ENCODE measurements at places on chromosomes 1 and 21.

- DNase-seq, result no peak
These were observed 129.3 kb downstream of the PRDM2 start for GRCh38 chr1:13829152-13829769.

GRCh38 chr1:55781944-55782482, 566.8 kb upstream of the USP24 start:
- DNase-seq, result peak; percentile 47

GRCh38 chr21:14513804-14514203, 32.3 kb downstream of the SAMSN1 start:
- DNase-seq, result no peak

DNA sequence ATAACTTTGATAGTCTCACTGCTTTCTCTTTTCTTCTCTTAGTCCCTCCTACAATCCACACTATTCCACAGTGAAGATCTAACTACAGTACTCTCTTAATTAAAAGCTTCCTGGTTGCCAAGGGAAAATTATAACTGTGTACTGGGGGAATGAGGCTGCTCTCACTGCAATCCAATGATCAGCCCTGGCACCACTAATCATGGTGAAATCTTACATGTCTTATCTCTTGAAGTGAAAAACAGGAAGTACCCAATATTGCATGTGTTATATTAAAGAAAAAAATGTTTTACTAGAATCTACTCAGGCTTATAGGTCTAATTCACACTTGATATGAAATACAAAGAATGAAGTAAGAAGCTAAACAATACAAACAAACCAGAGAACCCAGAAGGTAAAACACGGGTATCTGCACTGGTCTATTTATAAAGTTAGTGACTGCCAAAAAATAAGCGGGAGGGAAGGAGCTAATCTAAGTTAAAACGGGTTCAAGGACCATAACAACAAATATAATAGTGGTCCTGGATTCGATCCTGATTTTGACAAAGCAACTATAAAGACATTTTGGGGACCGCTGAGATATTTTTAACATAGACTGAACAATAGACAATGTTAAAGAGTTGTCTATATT, 57.5 kb downstream of the RGS2 start:
- DNase-seq, result no peak

DNA sequence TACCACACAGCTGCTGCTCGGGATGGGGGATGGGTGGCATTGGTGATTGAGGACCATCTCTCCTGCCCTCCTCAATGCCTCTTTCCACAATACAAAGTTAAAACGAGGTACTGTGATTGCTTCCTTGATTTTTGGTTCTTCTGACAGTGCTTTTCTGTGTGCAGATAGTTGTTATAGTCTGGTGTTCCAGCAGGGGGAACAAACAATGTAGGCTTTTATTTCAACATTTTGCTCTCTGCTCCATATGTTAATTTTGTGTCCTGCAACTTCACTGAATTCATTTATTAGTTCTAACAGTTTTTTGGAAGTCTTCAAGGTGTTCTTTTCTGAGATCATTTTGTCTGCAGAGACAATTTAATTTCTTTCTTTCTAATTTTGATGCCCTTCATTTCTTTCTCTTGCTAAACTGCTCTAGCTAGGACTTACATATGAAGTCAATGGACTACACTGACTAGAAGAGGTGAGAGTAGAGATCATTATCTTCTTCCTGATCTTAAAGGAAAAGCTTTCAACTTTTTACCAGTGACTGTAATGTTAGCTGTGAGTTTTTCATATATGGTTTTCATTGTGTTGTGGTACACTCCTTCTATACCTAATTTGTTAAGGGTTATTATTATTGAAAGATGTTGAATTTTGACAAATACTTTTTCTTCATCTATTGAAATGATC, 45.4 kb downstream of the TNFSF18 start:
- DNase-seq, result no peak

DNA sequence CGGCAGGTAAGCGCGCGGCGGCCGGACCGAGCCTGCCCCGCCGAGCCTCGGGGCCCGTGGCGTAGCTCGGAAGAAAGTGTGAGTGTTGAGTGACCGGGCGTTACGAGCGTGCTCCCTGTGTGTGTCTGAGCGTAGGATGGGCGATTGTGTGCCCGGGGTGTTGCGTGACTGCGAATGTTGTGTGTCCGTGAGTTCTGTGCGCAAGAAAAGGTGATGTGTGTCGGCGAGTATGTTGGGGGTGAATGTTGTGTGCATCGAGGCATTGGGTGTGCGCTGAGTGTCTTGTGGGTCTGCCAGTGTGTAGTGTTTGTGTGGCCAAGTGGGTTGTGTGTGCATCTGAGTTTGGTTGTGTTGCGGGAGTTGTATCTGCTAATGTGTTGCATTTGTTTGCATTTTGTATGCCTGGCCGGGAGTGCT, 398 bp downstream of the PTPRU start:
- DNase-seq, result no peak

GRCh38 chr1:233359431-233359830, 31.9 kb downstream of the MAP3K21 start:
- no peak for DNase-seq

GRCh38 chr1:42815941-42816584, 859 bp upstream of the ERMAP start:
- no peak for DNase-seq

DNA sequence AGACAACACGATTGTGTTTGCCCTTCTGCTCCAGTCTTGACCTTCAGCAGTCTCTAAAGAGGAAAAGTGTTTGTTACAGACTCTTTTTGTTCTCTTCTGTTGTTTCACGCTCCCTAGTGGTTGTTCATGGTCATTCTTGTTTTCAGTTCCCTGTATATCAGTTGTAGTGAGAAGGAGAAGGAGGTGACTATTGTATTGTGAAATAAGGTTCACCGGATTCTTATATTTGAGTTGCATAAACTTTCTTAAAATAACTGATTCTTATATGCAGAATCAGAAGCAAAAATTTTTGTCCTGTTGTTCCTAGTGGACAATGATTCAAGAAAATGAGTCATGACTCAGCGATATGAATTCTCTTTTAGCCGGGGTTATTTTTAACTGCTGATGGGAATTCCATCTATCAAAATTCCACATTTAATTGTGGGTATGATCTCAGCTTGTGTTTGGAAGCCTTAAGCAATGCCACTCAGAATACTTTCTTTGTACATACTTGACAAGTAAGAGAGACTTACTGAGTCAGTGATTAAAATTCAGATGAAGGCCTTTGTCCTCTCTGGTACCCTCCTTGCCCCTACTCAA, 152.2 kb downstream of the CLEC20A start:
- DNase-seq, result peak; percentile 91

- no peak for DNase-seq
These were observed 11.9 kb upstream of the IGFN1 start for GRCh38 chr1:201178718-201179117.

DNA sequence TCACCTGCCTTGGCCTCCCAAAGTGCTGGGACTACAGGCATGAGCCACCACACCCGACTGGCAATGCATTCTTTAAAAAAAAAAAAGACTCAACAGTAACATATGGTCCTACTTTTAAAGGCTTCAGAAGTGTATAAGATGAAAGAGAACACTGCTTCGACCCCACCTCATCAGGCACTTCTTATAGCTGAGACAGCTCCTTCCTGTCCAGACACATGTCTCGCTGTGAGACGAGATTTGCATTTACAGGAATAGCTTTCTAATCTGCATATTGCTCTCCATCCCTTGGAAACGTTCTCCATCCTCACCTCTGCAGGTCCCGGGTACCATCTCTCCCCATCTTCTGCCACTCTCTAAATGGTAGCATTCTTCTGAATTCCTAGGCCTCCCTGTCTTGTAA, 6.7 kb downstream of the AZIN2 start:
- DNase-seq, result no peak

GRCh38 chr1:203765029-203765837, at the start of gene LAX1:
Gene LAX1, plus strand, starts transcription at chr1:203765183. Its CDS starts 383 bp downstream, at chr1:203765566.
- DNase-seq, result no peak

- peak; percentile 47 for DNase-seq
These were observed 66.6 kb downstream of the BCAR3 start for GRCh38 chr1:93614986-93615581.

GRCh38 chr21:34690041-34690792, 21.4 kb downstream of the CLIC6 start:
- DNase-seq, result no peak

DNA sequence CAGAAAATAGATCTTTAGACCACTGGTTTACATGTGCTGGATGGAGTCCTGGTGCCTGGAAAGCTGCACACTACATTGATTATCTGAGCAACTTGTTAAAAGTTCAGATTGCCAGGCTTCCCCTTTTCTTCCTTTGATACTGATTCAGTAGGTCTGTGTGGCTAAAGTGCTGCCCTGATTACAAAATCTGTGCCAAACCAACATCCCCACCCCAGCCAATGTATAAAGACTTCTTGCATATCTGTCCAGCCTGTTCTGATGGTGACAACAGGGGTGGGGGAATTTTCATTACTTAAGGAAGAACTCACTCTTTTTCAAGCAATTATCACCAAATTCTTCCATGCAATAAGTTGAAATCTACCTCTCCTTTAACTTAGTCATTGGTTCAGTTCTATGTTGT, 135.5 kb downstream of the TNFSF18 start:
- DNase-seq, result no peak

GRCh38 chr1:181655756-181656155, 172.4 kb downstream of the CACNA1E start:
- no peak for DNase-seq

GRCh38 chr1:3366126-3367051, 88.1 kb upstream of the ARHGEF16 start:
- DNase-seq, result no peak

DNA sequence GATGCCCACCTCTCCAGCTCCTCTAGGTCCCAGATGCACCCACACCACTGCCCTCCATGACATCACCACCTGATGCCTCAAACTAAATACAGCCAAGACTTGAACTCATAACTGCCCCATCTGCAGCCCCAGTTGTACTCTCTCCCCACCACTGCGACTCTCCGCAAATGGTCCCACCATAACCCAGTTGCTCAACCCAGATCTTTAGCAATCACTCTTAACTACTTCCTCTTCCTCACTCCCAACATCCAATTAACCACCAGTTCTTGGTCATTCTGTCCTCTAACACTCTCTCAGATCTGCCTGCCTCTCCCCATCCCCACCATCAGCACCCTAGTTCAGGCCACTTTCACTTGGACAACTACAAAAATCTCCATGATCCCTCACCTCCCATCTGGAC, 36.8 kb upstream of the PLA2G2C start:
- no peak for DNase-seq

DNA sequence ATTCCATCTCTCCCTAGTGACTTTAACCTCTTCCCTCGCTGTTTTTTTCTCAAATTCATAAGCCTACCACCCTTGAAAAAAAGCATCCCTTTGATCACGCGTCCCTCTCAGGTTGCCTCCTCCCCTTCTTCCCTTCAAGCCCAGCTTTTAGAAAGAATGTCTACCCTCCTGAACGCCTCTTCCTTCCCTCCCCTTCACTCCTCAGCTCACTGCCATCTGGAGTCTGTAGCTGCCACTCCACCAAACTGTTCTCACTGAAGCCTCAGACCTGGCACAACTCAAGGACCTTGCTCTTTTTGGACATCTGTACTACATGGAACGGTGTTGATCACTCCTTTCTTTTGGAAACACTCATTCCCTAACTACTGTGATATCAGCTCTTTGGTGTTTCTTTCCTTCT, 80.6 kb downstream of the SLC25A24 start:
- no peak for DNase-seq

- no peak for DNase-seq
These were observed 4.7 kb upstream of the ZNF496 start for GRCh38 chr1:247336390-247336789.

DNA sequence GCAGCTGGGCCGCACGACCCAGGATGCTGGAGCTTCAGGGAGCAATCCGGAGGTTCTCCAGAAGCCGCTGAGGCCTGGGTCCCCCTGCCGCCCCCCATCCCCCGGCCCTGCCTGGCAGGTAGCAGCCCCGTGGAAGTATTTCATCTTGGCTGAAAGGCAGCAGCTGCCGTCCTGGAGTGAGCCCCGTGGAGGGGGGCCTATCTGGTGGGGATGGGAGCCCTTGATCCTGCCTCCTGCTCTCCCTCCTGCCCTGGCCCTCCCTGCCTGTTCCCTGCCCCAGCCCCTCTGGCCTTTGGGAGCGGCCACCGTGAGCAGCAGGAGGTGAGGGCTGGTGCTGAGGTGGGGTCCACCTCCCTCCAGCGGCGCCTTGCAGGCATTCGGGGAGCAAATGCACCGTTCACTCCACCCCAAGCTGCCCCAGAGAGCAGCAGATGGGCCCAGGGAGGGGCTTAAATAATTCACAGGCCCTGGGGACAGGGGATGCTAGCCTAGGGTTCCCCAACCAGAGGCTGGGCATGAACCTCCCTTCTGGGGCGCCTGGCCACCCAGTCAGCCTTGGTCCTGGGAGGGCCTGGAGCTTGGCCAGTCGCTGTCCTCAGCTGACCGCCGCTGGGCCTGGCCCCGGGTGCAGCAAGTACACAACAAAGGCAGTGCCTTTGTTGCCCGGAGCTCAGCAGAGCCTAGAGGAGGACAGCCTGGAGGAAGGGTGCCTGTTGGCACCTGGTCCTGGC, 23.7 kb upstream of the PLCH2 start:
- DNase-seq, result no peak

- no peak for DNase-seq
These were observed 28.4 kb downstream of the TRIM11 start for GRCh38 chr1:228378090-228378872.

DNA sequence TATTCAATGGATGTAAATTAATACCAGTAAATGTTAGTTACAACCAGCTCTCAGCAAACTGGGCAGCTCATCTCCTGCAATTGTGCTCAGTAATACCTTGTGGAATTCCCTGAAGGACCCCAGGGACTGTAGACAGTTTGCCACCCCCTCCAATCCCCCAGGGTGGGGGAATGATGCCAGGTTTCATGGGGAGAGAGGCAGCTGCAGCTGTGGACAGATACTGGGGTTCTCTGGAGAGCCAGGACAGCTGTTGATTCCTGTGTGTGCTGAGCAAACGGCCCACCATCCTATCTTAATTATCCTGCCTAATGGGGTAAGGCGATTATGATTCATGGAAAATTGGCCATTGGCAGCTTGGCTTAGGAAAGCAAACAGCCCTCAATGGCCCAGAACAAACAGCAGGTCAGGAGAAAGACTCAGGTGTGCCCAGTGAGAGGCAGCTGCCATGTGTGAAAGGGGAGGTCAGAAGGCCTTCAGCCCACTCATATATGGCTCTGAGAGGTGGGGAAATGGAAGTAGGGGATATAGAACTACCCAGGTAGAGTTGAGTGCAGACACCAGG, 148.9 kb upstream of the CTTNBP2NL start:
- DNase-seq, result no peak

DNA sequence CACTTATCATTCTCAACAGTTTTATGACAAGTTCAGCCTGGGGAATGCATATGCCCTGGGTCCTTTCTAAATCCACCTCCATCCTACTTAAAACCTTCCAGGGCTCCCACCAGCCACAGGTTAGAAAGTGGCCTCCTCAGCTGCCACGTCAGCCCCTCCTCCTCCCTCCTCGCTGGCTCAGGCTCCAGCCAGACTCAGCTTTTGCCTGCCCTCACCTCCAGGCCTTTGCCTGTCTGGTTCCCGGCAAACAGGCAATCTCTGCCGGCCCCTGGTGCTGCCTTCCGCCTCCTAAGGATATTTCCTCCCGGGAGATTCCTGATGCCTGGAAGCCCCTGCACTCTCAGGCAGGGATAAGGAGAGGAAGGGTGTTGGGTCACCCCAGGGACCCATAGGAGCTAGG, 9.5 kb downstream of the RHBG start:
- no peak for DNase-seq

GRCh38 chr21:39663742-39664492, 51.2 kb downstream of the B3GALT5 start:
- DNase-seq, result no peak

- no peak for DNase-seq
These were observed 61.3 kb downstream of the CDK18 start for GRCh38 chr1:205565799-205566198.

Data from HS-5 (cell line).